ENCODE measurements at places on chromosomes 13 and 19. TPM values are rescaled to one million over a fixed set of nuclear protein-coding genes. Genes with fewer than 3 reads are reported as not detected.

The HPN gene
- not detected for total RNA-seq

The PALM gene
- 6.9 TPM for total RNA-seq

The C13orf42 gene
- not detected for total RNA-seq

The TSSK6 gene
- total RNA-seq: 0.10 TPM

The BCAM gene
- 22.6 TPM for total RNA-seq

The SULT2A1 gene
- total RNA-seq: not detected

The ZNF382 gene
- 2.1 TPM for total RNA-seq

The ZNF865 gene
- total RNA-seq: 2.7 TPM

The CGB1 gene
- not detected for total RNA-seq

The TUBB4A gene
- total RNA-seq: not detected

The EXOC3L2 gene
- 2.6 TPM for total RNA-seq

The ZNF575 gene
- total RNA-seq: 0.07 TPM

The DNMT1 gene
- total RNA-seq: 127 TPM

The GEMIN7 gene
- 68.9 TPM for total RNA-seq

The SIGLEC12 gene
- total RNA-seq: not detected

The RETN gene
- not detected for total RNA-seq

The FCHO1 gene
- total RNA-seq: 3.3 TPM

The CADM4 gene
- total RNA-seq: 1.1 TPM

The SIGLEC7 gene
- total RNA-seq: not detected

The TMEM150B gene
- total RNA-seq: not detected

The FFAR1 gene
- not detected for total RNA-seq

The ERICH4 gene
- not detected for total RNA-seq

The SCEL gene
- not detected for total RNA-seq

The DLL3 gene
- total RNA-seq: 0.53 TPM

The LILRB2 gene
- not detected for total RNA-seq

The TNFSF9 gene
- total RNA-seq: 1.0 TPM

The CGB2 gene
- not detected for total RNA-seq

The TPTE2 gene
- total RNA-seq: not detected

The RNF113B gene
- not detected for total RNA-seq

The LTBP4 gene
- 13.9 TPM for total RNA-seq

The C19orf44 gene
- total RNA-seq: 2.2 TPM

The ZNF600 gene
- total RNA-seq: 4.0 TPM

The ZNF729 gene
- total RNA-seq: not detected

The C5AR1 gene
- not detected for total RNA-seq

The KRTDAP gene
- total RNA-seq: not detected

The NCCRP1 gene
- total RNA-seq: not detected

The ZNF443 gene
- total RNA-seq: 1.3 TPM

The HOMER3 gene
- 101 TPM for total RNA-seq

The ZNF208 gene
- 0.07 TPM for total RNA-seq

The MADCAM1 gene
- not detected for total RNA-seq

The NCAN gene
- not detected for total RNA-seq

The EHD2 gene
- total RNA-seq: 170 TPM
